ENCODE measurements at places on chromosomes 13 and 19. TPM values are rescaled to one million over a fixed set of nuclear protein-coding genes. Genes with fewer than 3 reads are reported as not detected.

ZNF99 gene
- not detected for polyA plus RNA-seq

CGB7 gene
- not detected for polyA plus RNA-seq

SPRED3 gene
- polyA plus RNA-seq: not detected

KLC3 gene
- not detected for polyA plus RNA-seq

POU4F1 gene
- polyA plus RNA-seq: not detected

CERS4 gene
- 38.0 TPM for polyA plus RNA-seq

ZNF681 gene
- polyA plus RNA-seq: 4.6 TPM

CRLF1 gene
- 0.38 TPM for polyA plus RNA-seq

EPS8L1 gene
- 0.93 TPM for polyA plus RNA-seq

CCDC169 gene
- polyA plus RNA-seq: not detected

TMEM59L gene
- not detected for polyA plus RNA-seq

BRME1 gene
- polyA plus RNA-seq: not detected

COMMD6 gene
- 574 TPM for polyA plus RNA-seq

ONECUT3 gene
- not detected for polyA plus RNA-seq

TNNI3 gene
- not detected for polyA plus RNA-seq

CD37 gene
- polyA plus RNA-seq: 754 TPM
